ENCODE measurements at places on chromosomes 7 and 10.

DNA sequence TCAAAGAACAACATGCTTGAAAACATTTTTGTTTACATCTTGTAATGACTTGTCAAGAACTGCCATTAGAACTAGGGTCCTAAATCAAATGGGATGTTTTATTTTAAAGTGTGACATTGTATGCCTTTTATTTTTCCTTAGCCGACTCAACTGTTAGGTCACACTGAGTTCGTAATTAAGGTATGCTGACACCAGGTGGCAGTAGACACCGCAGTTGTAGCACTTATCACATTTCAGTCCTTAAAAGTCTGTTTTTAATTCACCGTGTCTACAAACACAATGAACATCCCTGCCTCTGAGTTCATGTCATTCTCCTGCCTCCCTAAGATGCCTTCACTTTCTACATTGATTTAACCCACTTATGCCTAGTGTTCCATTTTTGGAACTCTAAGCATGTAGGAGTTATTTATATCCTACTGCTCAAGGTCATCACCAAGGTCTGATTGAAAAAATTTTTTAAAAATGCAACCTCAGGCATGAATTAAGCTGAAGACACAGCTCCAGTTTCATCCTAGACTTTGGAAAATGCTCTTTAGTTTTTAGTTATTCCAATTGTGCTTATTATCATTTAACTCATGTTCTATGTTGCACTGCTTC lies 186.1 kb downstream of the BMPER start:
- DNase-seq = peak; percentile 21

DNA sequence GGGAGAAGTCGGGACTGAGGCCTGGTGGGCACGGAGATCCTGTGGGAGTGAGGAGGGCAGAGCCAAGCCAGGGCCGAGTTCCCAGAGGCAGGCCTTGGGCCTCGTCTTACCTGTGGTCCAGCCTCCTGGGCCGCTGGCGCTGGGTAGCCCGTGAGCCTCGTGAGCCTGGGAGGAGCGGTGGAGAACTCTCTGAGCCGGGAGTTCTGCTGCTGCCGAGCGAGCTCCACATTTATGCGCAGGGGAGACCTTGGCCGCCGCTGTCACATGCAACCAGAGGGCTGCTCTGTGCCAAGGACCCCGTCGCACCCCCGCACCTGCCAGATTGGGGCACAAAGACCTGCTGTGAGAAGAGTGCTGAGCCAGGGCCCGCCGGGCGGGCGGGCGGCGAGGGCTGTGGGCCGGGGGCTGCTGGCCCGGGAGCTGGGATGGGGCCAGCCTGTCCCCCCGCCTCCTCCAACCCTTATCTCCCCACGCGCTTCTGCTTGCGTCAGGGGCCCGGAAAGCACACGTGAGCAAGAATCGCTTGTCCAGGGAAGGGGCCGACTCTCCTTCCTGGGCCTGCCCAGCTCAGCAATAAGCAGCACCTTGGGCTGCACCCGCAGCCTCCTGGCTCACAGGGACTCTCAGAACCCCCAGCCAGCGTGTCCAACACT lies 10.2 kb downstream of the VENTX start:
- no peak for DNase-seq

- DNase-seq = no peak
These were observed 60.9 kb downstream of the LRMDA start for GRCh38 chr10:75492173-75492925.

DNA sequence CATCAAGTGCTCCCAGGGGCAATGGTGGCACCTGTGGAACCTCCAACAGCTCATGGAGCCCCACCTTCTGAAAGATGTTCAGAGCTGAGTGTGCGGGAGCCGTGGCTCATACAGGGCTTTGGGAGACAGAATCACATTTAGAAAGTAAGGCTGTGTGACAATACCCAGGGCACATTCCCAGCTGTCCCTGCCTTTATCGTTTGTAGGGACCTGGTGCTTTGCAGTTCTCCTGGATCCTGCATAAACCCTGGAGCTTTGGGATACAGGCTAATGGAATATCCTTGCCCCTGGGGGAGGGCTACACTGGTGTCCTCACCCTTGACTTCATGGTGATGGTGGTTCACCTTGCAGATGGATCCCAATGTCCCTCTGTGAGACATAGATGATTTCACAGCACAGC lies 134.8 kb upstream of the LAMB4 start:
- no peak for DNase-seq

DNA sequence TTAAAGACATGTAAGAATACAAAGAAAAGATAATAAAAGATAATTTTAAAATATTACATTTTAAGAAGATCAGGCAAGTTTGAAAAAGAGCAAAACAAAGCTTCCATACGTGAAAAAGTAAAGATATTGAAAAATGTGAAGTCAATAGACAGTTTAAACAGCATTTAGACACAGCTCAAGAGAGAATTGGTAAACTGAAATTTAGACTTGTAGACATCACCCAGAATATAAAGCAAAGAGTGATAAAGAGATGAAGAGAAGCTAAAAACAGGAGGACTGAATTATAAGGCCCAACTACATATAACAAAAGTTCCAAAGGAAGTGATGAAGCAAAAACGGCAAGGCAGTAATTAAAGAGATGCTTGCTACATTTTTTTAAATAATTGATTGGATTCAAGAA lies 13.8 kb downstream of the ADAM12 start:
- no peak for DNase-seq

GRCh38 chr10:20215547-20216152 lies 399.4 kb downstream of the PLXDC2 start:
- no peak for DNase-seq

GRCh38 chr7:102009628-102010027 lies 192.2 kb downstream of the CUX1 start:
- DNase-seq = no peak

- DNase-seq = no peak
These were observed 113.4 kb upstream of the SVIL start for GRCh38 chr10:29748109-29748650.

GRCh38 chr10:112831859-112832258 lies 118.2 kb upstream of the TCF7L2 start:
- no peak for DNase-seq

- DNase-seq = no peak
These were observed 989.4 kb downstream of the CCSER2 start for GRCh38 chr10:85317827-85318226.

- DNase-seq = no peak
These were observed 83.0 kb upstream of the WAC start for GRCh38 chr10:28449926-28450325.

DNA sequence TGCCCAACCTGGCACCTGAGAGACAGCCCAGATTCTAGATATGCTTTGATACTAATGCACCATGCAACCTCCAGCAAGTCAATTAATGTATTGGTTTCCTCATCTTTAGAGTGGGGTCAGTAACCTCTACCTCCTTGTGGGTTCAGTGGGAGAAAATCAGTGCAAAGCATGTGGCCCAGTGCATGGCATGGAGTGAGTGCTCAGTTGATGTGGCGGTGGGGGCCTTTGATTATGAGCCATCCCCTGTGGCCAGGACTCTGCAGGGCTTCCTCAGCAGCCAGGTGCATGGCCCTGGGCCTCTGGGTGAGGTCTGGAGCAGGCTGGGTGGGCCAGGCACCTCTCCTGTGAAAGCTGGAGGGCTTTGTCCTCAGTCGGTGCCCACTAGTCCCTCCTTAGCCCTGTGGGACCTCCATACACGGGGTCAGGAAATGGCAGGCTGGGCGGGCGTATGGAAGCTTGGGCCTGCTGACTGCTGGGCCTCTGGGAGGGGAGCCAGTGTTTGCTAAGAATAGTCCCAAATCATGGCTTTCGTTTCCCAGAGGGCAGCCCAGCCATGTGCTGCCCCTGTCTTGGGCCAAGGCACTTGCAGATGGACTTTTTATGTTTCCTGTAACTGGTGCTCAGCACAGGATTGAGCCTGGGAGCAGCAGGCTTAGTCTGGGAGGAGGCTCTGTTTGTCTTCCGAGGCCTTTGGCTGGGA lies 3.4 kb downstream of the PALD1 start:
- no peak for DNase-seq

- DNase-seq = no peak
These were observed 43.3 kb downstream of the TAF3 start for GRCh38 chr10:7861509-7862120.

DNA sequence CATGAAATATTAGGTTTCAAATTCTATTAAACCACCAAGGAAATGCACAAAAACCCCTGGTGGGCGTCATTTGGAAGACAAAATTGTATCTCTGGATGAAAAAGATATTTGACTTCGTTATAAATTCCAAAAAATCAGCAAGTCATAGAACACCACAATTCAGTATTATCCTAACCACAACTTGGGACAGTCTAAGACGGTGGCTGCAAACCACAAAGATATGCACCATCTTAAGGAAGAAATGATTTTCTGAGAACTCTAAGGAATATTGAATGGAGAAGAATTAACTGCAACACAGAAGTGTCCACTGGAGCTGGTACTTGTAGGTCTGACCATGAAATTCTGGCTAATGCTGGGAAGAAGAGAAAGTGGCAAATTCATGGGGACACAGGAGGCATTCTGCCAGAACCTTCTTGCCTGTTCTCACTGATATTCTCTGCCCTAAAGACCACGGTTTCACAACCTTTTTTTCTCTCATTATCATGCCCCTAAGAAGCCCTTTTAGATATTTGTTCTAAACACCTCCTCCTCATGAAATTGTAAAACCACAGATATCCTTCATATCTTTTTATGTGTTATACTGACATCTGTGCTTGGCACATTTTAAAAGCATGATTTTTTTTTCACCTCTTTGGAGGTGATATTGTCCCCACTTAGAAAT lies 92.9 kb downstream of the SFMBT2 start:
- no peak for DNase-seq

GRCh38 chr7:44496385-44496784 lies 5.9 kb upstream of the NUDCD3 start:
- no peak for DNase-seq

- DNase-seq = peak; percentile 63
These were observed 62.4 kb downstream of the LSM5 start for GRCh38 chr7:32427769-32428291.

Data from DMS153 (cell line).